ENCODE measurements at places on chromosomes 7 and 10.
A peak's percentile ranks its signal among the peaks of the same experiment; 100 is the strongest.

DNA sequence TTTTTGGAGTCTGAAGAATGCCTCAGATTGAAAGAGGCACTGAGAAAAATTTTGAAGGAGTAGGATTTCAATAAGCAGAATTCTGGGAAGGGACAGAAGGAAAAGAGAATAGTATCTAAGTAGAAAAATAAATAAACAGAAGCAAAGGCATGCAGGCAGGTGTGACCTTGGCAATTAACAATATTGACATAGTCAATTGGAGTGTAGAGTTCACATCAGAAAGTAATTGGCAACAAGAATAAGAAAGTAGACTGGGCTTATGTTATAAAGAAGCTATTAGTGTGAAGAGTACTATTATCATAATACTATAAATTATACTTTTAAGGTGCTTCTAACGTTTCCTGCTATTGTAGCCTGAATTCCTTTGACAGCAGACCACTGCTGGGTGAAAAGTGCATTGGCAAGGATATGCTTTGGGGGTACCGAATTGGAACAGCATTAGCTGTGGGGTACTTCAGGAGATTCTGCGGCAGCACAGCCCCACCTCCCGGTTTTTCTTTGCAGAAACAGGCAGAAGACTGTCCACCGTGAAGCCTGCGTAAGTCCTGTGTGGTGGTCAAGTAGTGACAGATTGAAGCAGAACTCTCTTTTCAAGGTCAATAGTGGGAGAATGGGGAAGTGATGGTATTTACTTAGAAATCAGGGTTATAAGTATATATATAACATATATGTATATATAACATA is 357.0 kb downstream of the THSD7A start:
- DNase-seq = no peak

DNA sequence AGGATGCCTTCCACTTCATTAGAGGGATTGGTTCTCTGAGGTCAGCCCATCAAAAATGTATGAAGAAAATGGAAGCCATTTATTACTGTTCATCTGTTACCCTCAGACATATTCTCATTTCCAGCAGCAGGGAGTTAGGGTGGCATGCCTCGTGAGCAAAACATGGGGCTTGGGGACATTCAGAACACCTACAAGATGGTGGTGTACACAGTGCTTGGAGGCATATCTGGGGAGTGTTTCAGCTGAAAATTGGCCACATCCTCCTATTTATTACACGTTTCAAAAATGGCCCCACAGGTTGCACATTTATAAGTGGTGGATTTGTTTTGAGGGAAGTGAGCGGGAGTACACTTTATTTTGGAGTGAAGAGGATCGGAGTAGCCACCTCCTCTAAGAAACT is 93.4 kb downstream of the SPAG6 start:
- no peak for DNase-seq

- DNase-seq = no peak
These were observed 813 bp upstream of the MTURN start for GRCh38 chr7:30133736-30134610.

GRCh38 chr10:70498970-70499835 is 20.6 kb downstream of the PALD1 start:
- no peak for DNase-seq

DNA sequence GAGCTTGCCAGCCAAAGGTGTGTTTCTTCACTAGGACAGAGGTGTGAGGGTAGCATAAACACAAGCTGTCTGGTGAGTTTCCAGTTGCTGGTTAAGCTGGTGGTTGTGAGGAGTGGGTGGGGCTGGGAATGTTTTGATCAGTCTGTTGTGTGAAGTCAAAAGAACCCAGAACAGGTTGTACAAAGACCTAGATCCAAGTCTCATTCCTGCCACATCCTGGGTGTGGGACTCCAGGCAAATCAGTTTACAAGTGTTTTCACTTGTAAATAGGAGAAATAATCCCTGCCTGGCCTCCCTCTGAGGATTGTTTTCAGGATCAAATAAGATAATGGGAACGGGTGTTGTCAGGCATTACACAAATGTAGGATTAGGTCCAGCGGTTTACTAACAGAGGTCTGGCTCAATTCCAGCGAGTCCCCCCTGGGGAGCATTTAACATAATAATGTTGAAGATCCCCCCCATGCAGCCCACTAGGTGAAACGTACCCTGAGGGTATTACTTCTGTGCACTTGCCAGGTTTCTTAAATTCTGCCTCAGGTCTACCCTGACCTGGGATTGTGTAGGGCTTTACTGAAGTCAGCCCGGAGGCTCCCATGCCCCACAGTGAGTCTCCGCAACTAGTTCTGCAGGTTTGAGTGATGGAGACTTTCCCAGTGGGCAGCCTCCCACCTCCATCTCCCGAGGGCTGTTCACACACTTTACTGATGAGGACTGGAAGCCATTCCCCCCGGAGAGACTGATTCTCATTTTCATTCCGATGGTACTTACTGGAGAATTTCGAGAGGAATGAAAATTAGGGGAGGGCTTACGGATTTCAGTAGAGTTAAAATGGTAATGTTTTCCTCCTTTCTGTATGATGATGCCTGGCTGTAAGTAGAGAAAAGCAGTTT is 2.7 kb upstream of the FRAT2 start:
- no peak for DNase-seq

- DNase-seq = no peak
These were observed at the start of gene SPAM1 for GRCh38 chr7:123924941-123925340. Gene SPAM1, plus strand, starts transcription at chr7:123925241. Its CDS starts 28,330 bp downstream, at chr7:123953571.

DNA sequence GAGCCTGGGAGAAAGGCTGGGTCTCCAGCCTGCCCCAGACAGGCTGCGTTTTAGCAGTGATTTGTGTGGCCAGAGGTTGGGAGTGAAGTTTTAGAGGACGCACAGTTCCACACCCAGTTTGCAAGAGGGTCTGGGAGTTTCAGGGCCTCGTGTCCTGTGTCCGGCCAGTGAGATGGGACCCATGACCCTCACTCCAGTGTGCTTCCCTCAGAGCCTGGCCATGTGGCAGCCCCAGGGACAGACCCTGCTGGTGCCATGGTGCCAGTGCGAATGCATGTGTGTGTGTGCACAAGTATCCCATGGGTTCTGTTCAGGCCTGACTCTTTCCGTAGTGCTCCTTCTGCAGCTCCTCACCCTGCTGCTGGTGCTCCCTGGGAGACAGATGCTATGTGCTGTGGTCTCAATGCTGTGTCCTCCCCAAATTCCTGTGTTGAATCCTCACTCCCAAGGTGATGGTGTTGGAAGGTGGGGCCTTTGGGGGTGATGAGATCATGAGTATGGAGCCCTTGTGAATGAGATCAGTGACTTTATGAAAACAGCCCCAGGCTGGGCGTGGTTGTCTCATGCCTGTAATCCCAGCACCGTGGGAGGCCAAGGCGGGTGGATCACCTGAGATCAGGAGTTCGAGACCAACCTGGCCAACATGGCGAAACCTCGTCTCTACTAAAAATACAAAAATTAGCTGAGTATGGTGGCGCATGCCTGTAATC is 16.5 kb downstream of the ECHDC3 start:
- no peak for DNase-seq

GRCh38 chr10:26805567-26806245 is 55.1 kb downstream of the ABI1 start:
- DNase-seq = no peak

DNA sequence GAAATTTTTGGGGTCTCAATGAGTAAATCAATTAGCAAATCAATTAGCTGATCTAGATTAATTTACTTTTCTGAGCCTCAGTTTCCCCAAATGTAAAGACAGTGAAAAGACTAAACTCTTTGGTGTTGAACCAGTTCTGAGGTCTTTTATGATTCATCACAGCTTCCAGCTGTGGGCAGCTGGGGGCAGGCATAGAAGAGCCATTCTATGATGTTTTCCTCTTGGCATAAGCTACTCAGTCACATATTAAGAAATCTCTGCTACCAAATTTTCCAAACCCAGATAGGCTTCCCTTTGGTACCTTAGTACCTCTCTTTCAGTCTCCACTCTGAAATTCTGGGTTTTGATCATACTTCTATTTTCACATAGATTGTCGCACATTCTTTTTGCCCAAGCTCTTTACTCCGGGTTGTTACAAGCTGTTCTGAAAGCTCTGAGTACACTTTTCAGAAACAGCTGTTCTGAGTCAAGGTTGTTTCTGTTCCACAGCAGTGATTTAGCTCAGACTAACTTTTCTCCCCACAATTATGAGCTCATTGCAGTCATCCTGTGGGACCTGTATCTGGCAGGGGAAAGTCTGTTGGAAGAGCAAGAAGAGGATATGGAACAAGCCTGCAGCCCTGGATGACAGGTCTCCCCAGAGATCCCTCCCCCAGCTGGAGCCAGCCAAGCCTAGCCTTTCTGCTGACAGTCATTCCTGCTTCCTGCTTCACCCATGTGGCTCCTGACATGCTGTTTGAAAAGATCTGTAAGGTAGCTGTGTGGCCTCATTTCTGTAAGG is 599.6 kb upstream of the GHITM start:
- no peak for DNase-seq

DNA sequence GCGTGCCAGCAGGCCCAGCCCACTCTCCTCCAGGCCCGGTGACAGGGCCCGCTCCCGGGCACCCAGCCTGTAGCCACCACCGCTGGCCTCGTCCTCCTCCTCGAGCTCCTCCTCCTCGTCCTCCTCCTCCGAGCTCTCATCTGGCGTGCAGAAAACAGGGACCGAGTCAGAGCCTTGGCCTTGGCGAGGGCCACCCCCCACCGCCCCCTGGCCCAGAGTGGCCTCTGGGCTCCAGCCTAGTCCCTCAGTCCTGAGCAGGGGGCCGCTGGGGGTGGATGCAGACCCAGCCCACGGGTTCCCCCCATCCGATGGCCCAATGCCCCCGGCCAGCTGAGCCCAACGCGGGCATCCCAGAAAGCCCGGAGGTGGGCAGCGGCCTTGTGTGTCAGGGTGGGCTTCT is 62.9 kb downstream of the SLC29A4 start:
- DNase-seq = no peak

DNA sequence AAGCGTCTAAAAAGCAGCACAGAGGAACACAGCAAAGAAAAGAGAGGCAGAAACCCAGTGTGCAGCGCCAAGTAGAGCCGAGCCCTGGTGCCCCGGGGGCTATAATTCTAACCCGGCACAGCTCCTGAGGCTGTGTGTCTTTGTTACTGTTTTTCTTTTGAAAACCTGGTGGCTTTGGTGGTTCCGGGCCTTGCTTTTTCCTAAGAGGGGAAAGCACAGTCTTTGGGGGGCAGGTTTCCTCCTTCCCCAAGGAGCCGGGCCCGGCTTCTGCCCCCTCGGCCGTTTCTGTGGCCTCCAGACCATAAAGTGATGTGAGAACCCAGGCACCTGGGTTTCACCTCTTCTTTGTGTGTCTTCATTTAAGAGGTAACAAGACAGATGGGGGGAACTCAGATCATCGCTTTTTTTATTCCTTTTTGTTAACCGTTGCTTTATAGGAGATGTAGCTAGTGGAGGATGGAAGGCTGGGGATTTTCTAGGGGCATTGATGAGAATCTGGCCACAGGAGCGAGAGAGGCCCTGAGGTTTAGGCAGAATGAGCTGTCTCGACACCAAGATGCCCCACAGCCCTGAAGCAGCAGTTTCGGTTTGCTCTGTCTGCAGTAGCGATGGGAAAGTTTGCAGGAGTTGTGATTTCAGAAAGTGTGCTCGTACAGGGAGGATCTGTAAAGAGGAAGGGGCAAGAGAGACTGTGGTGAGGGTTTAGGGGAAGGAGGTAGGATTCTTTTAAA is 367.8 kb upstream of the GALNT17 start:
- peak; percentile 40 for DNase-seq

DNA sequence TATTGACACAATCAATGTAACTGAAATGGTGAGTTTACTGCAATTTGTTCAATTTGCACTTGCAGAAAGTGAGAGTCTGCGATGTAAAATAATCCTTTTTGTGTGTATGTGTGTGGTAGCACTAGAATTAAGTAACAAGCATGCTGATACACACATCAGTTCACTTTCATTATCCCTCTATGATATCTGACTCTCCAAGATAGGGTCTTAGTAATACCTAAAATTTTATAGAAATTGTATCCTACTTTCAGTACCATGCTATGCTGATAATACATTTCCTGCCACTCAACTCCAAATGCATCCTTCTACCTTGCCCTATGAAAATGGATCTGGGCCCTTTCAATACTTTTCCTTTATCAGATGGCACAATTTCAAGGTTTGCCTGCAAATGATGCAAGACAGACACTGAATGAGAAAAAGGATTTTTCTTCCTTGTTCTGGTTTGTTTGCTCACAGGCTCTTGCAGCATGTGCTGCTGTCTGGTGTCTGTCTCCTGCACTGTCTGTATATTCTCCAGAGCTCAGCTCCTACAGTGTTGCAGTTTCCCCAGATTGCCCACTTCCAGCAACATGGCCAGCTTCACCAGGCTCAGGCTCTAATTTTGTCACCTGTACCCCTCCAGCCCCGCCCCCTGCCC is 297.9 kb upstream of the HGF start:
- DNase-seq = no peak

DNA sequence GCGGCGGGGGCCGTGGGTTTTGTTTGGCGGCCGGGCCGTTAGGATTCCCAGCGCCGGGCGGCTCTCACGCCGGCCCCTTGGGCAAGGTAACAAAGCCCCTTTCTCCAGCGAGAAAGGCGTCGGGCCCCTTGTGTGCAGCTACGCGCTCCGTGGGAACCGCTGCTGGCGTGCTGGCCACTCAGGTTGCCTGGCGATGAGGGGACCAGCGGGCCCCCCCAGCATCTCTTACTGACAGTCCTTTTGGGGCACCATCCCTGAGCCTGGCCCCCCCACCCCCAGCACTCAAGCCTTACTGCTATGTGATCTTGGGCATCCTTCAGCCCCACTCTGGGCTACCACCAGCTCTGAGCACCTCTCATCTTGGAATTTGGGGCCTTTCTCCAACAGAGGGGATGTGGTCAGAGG is 1.8 kb downstream of the LFNG start:
- DNase-seq = no peak

DNA sequence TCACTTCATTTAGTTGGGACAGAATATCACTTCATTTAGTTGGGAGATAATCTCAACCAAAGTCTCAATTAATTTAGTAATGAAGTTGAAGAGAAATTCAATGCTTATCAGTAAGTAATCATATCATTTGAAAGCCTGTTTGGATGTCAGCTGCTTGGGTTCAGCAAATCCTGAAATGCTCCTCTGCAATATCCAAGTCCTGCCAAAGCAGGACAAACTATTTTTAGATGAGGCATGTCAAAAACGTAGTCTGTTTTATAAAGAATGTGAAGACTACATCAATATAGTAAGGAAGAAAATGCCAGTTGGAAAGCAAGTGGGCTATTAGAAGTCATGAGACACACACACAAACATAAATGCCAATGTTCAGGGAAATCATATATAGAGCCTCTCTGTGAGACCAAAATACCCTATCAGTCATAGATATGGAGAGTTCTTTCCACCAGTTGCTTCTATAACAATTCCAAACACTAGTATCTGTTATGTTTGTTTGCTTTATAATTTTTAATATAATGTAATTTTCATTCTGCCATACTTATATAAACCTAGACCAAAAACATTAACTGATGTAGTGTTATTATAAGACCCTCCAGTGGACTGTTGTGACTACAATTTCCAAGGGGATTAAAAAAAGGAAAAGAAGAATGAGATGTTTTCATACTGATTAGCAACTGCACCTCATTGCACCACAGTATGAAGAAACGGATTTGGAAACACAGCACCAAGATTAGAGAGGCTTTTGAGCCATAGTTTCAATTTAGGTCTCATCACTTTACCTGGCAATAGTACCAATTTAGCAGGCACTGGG is 160.7 kb downstream of the LRRTM3 start:
- DNase-seq = no peak
